ENCODE measurements at places on chromosomes 7 and 10.

DNA sequence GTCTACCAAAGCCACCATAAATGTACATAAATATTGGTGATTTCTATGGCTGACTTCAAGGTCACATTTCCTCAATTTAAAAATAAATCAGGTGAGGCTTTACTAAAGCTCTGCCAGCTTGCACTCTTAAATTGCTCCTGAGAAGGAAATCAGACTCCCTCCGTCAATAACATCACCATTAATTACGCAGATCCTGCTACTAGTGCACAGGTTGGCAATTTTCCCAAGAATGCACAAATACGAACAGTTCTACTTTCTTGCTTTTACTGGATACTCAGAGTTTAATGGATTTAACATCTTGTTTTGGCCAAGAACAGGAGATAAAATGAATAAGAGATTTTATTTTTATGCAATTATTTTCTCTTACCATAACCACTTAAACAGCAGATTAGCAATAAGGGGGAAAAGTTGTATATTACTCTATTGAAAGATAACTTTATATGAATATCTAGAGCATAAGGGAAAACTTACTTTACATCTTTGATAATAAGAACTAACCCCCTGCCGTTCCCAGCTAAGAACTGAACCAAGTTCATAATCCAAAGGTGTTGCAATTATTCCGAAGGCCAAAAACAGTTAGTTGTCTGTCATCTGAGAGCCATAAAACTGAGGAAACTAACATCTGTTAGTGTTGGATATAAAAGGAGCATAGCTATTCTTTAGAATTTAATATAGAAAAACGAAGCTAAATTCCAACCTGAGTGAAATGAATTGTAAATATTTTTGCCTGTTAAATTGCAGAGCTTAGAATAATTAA, 140.5 kb downstream of the TWIST1 start:
- no peak for DNase-seq

GRCh38 chr7:64849250-64849923, 53.7 kb upstream of the ZNF273 start:
- no peak for DNase-seq

GRCh38 chr7:33486633-33487032, 357.3 kb downstream of the BBS9 start:
- DNase-seq = no peak

DNA sequence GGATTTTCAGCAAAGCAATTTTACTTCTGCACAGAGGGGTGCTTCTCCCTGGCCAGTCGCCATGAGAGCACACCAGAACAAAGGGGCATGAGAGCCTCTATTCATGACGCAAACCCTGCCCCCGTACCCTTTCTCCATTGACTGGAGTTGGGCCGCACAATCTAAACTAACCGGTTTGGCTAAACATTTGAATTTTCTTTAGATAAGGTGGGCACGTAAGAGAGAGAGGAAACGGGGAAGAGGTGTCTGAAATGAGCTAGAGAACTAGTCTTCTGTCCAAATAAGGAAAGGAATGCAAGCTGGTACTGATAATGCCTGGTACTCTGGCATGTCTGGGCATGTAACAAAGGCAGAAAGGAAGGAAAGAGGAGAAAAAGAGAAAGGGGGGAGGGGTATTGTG, 13.2 kb upstream of the SCIN start:
- DNase-seq = no peak

- DNase-seq = no peak
Observed at GRCh38 chr7:2936891-2937580, 92.9 kb upstream of the GNA12 start.

- DNase-seq = no peak
Observed at GRCh38 chr7:89826121-89826520, 328.1 kb upstream of the STEAP1 start.

DNA sequence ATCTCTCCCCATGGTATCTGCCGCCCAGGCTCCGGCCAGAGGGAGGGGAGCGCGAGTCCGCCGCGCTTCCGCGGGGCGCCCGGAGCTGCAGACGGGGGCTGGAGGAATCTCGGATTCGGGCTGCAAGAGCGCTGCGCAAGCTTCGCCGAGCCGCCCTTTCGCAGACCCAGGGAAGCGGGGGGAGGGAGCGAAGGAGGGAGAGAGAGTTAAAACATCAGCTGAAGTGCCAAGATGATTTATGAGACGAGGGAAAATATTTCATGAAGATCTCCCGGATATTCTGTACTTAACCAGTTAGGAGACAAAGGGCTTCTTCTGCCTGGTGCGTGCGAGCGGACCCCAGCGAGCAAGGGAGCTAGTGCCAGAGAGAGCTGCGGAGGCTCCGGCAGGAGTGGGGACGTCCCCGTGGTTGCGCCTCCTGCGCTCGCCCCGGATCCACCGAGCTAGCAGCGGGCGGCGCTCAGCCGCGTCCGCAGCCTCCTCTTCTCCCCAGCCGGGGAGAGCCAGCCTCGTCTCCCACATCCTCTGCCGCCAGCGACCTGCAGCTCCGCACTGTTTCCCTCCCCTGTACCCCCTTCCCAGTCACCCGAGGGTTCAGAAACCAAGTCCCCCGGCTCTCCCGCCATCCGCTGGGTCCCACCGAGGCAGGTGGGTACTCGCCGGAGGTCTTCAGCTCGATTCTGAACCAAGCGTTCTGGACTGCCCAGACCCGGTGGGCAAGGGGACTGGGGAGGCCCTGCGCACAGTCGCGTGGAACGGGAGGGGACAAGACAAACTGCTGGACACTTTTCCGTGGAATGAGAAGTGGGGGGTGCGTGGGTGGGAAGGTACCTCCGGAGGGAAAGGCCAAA, 1.0 kb upstream of the PAX2 start:
- no peak for DNase-seq

DNA sequence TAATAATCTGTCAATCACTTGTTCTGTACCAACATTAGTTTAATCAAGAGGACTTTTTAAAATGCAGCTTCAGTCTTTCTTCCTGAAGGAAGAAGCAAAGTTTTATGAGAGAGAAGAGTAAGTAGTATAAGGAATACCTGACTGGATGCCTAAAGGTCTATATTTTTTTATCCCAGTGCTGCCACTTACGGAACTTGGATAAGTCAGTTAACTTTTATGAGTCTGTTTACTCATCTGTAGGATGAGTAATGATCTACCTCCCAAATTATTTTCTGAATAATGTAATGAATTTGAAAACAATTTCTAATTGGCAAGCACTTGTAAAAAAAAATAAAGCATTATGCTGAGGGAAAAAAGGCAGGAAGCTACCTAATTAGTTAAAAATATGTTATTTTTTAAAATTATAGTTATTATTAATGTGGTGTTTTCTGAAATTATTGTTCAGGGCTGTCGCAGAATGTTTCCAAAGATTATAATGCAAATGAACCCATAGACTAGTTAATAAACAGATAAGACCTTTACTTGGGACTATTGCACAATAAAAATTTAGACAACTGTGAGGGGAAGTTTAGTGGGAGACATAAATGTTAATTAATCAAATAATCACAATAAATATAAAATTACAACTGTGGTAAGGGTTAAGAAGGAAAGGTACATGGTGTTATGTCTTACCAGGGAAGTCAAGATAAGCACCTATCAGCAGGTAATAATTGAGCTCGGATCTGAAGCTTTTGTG, 24.6 kb downstream of the SLK start:
- DNase-seq = no peak

- no peak for DNase-seq
Observed at GRCh38 chr7:140316165-140316661, 82.1 kb downstream of the SLC37A3 start.

DNA sequence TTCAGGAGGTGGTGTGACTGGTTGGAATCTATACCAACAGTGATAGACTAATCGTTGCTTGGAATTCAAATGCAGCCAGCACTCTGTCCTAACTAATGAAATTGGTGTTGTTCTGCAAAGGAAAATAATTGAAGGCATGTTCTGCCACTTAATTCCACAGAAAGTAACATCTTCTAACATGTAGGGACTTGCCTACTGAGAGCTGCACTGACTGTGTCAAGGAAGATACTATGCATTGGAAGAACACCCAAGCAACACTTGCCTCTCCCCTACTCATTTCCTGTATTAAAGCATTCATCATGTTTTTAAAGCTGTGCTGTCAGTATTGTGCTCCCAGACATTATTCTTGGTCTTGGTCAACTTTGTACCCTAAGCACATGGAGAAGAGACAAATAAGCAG, 2.7 kb upstream of the CYP3A7 start:
- DNase-seq = no peak

DNA sequence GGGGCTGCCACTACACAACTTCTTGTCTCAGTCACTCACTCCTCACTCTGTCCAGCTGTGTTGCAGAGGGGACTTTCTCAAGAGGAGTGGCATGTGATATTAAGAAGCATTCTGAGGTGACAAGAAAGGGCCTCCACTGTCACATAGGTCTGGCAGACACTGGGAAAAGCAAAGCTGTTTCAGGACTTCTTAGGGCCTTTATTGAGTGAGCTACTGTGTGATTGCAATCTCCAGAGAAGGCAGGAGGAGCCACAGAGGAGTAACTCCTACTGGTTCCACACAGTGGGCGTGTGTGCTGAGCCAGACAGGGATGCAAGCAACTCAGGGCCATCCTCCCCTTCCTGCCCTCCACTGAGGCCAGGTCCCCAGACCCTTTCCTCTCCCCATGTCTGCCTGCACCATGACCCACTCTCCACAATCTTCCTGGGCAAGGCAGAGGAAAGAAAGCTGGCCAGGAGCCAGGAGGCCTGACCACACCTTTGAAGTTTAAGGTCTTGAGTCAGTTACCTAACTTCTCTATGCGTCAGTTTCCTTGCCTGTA, 262.0 kb upstream of the ZMIZ1 start:
- DNase-seq = no peak

GRCh38 chr10:51010977-51011376, 63.3 kb upstream of the PRKG1 start:
- DNase-seq = no peak

Measured in memory B cell (primary cell).